Stimulated activated CD8-positive, alpha-beta memory T cell treated with anti-CD3 and anti-CD28 coated beads, Interleukin-4, amount 100 ng/mL, for 4 hours (primary cell): ENCODE measurements at places on chromosomes 3 and 15.
A peak's percentile ranks its signal among the peaks of the same experiment; 100 is the strongest.

DNA sequence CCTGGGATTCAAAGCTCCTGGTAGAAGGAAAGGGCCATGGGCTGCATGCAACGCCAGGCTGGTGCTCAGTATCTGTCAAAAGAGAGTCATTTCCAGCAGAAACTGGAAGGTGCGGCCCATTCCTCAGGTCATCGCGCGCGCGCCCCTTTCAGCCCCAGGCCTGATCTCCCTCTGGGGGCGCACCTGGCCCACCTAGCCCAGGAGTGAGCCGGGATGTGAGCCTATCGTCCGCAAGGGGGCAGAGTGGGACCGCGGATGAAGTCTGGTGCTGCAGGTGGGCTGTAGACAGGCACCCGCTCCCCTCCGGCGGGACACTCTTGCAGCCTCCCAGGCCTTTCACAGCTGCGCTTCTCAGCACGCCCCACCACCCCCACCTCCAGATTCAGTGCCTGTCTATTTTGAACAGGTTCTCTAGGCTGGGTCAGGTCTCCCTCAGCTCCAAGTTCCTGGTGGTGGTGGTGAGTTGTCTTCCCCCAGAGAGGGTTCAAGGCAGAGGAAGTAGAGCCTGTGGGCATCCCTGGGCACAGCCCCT lies 5.8 kb upstream of the RPL29 start:
- peak; percentile 66 for DNase-seq

- no peak for DNase-seq
These were observed 3.5 kb upstream of the TGFBR2 start for GRCh38 chr3:30602946-30603345.

- no peak for DNase-seq
These were observed 305.0 kb upstream of the SGO1 start for GRCh38 chr3:20490996-20491395.

GRCh38 chr15:84631706-84632272 lies 22.3 kb downstream of the WDR73 start:
- no peak for DNase-seq
